Muscle of arm (tissue), 14 donors: ENCODE measurements at places on chromosomes 1 and 21. TPM values are rescaled to one million over a fixed set of nuclear protein-coding genes. Genes with fewer than 3 reads are reported as not detected.

GRCh38 chr1:239276051-239276450 lies 110.3 kb upstream of the CHRM3 start:
- no peak for DNase-seq

GRCh38 chr1:117161887-117162286 lies 40.3 kb upstream of the TRIM45 start:
- DNase-seq, result no peak

Gene FCMR
- 1.8 TPM for polyA plus RNA-seq

Gene INAVA
- polyA plus RNA-seq, result 3.7 TPM

DNA sequence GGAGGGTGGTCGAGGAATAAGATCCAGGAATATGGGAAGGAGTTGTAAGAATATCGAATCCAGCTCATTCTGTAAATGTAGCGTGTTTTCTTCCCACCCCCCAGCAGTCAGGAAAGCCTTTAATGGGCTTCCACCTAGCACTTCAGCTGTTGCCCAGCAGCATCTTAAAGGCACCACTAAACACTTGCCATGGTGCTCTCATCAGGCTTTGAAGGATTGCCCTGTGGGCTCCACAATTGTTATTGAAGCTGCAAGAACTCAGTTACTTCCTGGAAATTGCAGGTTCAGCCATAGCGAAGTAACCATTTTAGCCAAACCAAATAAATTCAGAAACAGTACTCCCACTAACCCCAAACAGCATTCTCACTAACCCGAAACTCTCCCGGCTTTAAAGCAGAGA lies 511.2 kb downstream of the PLPP3 start:
- DNase-seq, result no peak
